ENCODE measurements at places on chromosomes 16 and 17. TPM values are rescaled to one million over a fixed set of nuclear protein-coding genes. Genes with fewer than 3 reads are reported as not detected.
A peak's percentile ranks its signal among the peaks of the same experiment; 100 is the strongest.

SLC7A6 gene
- total RNA-seq, result 211 TPM

DNA sequence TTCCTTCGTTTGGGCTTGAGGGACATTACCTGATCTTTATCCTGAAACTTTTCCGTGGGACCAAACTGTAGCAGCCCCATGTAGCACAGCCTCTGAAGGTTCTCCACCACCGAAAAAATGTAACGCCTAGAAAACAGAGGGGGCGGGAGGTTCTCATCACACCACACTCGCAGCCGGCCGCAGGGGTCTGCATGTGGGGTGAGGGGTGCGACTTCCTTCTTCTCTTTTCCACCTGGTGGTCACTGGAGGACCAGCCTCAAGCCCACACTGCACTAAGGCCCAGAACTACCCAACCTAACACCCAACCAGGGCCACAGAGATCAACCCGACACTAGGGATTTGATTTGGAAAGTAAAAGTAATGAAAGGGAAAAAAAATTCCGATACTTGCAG, 57.1 kb downstream of the GTF3C1 start:
- DNase-seq, result no peak
- H3K36me3 ChIP-seq, result peaks cover 3% of the 10 kb centered on the region
- no peak overlapping the region for H3K4me3 ChIP-seq
- no peak overlapping the region for H3K27ac ChIP-seq
- no peaks in the 10 kb centered on the region for H3K27me3 ChIP-seq

DNA sequence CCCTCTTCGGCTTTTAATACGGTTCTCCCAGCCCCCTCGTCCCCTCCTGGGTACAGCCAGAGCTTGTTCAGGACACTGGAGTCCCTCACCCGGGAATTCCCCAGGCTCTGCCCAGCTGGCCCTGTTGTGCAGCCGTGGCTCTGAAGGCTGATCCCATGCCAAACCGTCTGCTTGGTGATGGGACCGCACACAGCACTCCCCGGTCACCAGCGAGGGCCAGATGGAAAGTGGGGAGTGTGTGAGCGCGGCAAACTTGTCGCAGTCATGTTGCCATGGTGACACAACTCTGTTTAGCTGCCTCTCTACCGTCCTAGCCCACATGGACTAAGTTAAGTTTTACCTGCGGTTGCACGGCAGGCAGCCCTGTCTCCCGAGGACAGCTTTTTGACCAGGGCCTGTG, 107.9 kb downstream of the RAP1GAP2 start:
- H3K27me3 ChIP-seq, result no peaks in the 10 kb centered on the region
- no peak for DNase-seq
- no peak overlapping the region for H3K27ac ChIP-seq
- peaks cover 7% of the 10 kb centered on the region for H3K4me1 ChIP-seq
- peaks cover 9% of the 10 kb centered on the region for H3K36me3 ChIP-seq

- no peak overlapping the region for H3K27ac ChIP-seq
- DNase-seq, result no peak
- peaks cover 17% of the 10 kb centered on the region for H3K4me1 ChIP-seq
- H3K4me3 ChIP-seq, result no peak overlapping the region
These were observed 192.8 kb downstream of the MAP2K6 start for GRCh38 chr17:69607162-69607834.

DNA sequence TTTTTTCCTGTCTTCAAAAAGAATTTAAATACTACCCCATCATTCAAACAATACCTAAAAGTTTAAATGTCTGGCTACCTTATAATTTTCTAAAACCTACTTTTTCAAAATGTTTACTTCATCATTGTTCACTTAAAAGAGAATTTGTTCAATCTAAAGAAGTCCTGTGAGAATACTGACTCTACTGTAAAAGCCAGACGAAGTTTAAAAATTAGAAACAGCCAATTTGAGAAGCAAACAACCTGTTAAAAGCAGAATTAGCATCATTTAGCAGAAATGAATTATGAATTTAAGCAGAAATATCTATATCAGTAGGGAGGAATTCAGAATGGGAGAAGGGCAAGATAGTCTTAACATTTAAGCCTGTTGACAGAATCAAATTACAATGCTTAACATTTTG, 2.1 kb downstream of the SKA2 start:
- no peaks in the 10 kb centered on the region for H3K27me3 ChIP-seq
- no peak overlapping the region for H3K27ac ChIP-seq
- peak overlapping the region; percentile 42 for H3K4me3 ChIP-seq

Data from naive thymus-derived CD8-positive, alpha-beta T cell (primary cell).